B cell (primary cell): ENCODE measurements at places on chromosomes 3 and 15.

DNA sequence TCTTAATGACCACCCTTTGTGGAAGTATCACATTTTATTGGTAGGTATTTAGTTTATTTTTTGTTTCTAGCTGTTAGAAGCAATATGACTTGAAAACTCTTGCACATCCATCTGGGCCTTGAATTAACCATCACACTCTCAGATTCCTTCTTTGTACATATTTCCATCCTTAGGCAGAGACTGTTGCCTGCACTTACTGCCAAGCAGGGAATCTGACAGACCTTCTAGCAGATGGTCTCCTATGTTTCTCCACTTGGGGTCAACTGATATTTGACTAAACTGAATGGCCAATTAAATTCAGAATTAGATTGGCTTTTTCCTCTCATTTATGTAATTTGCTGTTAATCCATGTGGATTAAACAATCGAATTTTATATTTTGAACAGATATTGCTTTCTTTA is 324.9 kb upstream of the TGFBR2 start:
- DNase-seq: no peak

- DNase-seq: no peak
Observed at GRCh38 chr3:157392104-157392503, 44.5 kb upstream of the PTX3 start.

DNA sequence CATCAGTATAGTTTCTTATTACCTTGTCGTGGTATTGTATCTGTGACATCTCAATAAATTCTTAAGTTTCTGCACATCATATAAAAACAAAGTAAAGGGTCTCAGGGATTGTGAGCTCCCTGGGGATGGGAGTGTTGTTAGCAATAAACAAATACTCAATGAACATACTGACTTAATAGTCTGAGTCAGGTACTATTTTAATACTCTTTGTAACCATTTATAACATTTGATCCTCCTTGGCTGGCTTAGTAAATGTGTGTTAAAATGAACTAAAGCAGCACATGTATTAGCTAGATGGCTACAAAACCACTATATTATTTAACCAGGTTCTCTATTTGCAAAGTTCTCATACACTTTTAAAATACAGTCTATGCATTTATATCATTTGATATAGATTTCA is 1.8 kb downstream of the ICE2 start:
- DNase-seq: no peak

- no peak for DNase-seq
Observed at GRCh38 chr3:107845380-107846278, 245.2 kb downstream of the CD47 start.

DNA sequence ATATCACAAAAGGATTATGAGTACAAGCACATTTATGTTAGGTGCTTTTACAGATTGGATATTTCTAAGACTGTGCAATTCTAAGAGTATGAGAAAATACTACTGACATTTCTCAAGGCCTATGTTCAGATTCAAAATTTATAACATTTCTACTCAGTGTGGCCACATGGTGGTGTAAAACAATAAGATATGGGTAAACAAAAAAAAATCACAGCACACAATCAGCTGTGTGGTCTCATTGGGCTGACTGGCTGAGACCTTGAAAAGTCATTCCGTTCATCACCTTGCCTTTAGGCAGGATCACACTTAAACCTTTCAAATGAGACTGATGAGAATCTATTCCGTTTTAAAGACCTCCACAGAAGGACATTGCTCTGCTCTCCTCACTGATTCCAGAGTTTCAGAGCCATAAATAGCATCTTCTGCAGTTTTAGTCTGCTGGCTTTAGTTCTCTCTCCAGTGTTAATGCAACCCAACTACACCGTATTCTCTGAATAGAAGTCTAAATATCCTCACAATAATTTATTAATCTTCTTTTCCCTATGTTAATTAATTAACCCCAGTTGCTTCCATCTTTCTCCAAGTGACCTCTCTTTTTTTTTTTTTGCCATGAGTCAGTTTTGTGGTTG is 158.2 kb downstream of the SPATA16 start:
- DNase-seq: no peak

GRCh38 chr15:22799902-22800301 is 13.5 kb downstream of the NIPA1 start:
- no peak for DNase-seq

GRCh38 chr3:175573226-175573625 is 714.1 kb downstream of the NAALADL2 start:
- no peak for DNase-seq

DNA sequence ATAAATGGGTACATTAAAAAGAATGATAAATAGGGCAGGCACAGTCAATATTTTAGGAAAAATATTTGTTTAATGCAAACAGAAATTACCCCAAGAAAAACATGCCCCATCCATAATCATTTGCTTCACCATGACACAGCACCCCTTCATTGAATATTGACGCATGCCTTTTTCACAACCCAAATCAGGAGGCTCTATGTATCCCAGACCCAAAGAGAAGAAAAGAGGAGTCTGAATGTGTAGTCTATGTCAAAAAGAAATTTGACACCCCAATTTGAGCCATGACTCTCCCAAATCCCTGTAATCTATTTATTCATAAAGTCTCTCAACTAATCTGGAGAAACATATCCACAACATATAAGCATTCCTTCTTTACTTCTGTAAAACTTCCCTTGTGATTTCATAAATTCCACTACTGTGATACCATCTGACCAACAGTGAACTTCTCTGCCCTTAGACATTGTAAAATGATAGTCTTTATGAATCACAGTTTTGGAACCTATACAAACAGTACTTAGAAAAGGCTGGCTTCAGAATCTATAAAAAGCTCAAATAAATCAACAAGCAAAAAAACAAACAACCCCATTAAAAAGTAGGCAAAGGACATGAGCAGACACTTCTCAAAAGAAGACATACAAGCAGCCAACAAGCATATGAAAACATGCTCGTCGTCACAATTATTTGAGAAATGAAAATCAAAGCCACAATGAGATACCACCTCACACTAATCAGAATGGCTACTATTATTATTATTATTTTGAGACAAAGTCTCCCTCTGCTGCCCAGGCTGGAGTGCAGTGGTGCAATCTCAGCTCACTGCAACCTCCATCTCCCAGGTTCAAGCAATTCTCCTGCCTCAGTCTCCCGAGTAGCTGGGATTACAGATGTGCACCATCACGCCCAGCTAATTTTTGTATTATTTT is 53.4 kb upstream of the XRN1 start:
- DNase-seq: no peak

- DNase-seq: no peak
Observed at GRCh38 chr3:61875976-61876671, 314.8 kb downstream of the PTPRG start.

DNA sequence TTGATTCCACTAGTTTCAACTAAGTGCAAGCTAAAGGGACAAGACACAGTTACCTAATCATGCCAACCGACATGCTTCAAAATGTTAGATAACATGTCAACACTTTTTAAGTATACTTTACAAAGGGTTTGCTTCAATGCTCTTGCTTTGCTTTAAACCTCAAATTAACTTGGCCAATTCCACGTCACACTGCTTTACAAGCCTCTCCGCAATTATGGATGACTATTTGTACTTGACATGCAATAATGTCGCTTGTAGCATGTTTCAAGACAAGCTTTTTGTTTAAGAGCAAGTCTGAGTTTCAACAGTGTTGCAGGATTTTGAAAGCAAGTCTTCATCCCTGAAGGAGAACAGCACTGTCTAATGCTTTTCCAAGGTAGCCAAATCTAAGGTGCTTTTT is 86.9 kb downstream of the CNTN3 start:
- no peak for DNase-seq

DNA sequence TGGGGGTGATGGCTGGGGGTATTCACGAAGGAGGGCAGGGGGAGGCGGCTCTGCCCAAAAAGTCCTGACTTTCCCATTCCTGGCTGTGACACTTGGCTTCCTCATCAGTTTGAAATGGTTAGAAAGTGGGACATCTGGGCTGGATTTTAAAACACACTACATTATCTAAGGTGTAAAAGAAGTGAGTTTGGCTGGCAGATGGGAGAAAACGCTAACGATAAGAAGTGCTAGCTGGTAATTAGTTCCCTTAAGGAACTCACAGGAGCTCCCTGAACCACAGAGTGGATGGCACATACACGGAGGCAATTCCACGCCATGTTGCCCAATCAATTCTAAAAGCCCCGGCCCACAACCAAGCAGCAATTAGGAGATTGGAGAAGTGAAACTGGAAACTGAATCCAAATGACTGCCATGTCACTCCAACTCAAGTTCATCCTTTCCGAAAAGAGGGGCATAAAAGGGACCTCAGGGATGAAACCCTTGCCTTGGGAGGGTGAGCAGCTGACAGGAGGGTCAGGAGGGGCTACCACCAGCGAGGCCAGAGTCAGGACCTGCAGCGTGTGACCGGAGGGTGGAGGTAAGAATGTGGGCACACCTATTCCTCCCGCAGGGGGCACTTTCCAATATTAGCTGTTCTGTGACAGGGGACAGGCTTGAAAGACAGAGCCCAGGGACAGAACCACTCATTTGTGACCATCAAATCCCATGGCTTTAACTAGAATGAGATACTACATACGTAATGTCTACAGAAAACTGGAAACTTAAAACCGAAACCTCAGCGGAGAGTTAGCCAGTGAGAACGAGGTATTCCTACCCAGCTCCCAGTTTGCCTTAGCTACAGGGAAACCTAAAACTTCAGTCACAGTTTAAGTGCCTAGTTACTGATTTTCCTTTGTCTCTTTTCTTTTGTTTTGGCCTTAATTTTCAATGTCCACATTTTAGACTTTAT is 95.3 kb upstream of the OXTR start:
- DNase-seq: peak; percentile 9

DNA sequence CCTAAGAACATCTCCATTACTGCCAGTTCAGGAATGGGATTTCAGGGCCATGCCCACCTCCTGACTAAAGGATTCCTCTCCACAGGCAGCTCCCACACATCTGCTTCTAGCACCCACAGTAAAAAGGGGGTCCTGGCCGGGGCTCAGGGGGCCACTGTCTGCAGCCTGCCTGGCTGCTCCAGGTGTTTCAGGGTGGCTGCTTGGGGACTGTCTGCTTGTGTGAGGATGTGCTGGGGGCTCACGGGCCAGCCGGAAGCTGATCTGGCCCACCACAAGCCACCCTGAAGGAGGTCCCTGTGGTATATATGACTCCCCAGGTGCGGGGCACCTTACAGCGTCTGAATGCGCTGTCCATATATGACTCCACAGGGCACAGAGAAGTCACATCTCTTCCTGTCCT is 135.4 kb downstream of the NSMCE3 start:
- no peak for DNase-seq

GRCh38 chr3:88267441-88267840 is 117.7 kb downstream of the C3orf38 start:
- DNase-seq: no peak

DNA sequence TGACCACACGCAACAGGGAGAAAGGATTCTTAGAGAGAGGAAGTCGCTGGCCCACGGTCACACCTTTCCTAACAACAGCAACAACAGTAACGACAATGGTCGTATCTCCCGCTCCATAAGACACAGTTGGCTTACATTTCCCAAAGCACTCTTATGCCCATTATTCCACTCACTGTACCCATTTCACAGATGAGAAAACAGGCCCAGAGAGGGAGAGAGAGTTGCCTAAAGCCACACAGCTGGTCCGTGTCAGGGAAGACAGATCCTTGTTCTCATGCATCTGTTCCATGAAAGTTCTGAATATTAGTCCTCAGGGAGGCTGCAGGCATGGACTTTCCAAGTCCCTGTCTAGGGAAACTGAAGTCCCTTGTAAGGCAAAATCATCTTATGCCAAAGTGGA is 42.0 kb upstream of the ATP2B2 start:
- DNase-seq: no peak
